ENCODE measurements at places on chromosomes 1 and 21. TPM values are rescaled to one million over a fixed set of nuclear protein-coding genes. Genes with fewer than 3 reads are reported as not detected.

The C1orf53 gene
- 0.49 TPM for total RNA-seq

The FCRL2 gene
- not detected for total RNA-seq

The DUSP12 gene
- total RNA-seq, result 42.4 TPM

DNA sequence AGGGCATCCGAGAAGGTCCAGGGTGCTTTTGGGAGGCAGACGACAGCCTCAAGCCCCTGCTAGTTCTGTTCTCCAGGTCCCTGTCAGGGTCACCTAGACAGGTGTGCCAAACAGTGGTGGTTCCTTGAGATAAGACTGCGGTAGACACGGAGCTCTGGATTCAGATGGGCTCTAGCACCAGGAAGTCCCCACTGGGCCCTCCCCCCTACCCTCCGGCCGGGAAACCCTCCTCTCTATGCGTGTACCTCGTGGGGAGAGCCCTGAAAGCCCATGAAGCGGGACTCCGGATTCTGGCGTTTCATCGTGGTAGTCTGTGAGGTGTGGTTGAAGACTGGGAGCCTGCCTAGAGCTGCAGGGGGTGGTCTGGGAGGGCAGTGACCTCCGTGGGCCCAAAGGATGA is 2.1 kb upstream of the KCNA2 start:
- no peak for DNase-seq

DNA sequence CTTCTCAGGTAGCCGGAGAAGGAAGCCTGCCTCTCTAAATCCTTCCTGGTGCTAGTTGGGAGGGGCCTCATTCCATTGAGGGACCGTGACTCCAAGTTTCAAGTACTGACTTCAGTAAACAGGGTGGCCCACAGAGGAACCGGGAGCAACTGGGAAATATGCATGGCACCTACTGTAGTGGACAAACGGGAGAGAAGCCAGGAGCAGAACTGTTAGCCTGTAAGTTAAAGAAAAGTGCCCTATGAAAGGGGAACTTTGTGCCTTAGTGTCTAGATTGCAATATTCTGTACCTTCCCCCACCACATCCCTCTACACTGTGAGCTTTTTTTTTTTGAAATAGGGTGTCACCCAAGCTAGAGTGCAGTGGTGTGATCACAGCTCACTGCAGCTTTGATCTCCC is 33.2 kb upstream of the KANK4 start:
- no peak for DNase-seq

- no peak for DNase-seq
Observed at GRCh38 chr1:188986745-188987417, 1490.8 kb downstream of the BRINP3 start.

GRCh38 chr21:35833991-35834390 is 226.3 kb downstream of the SETD4 start:
- no peak for DNase-seq

Measured in G401 (cell line).